ENCODE measurements at places on chromosomes 1 and 21.

DNA sequence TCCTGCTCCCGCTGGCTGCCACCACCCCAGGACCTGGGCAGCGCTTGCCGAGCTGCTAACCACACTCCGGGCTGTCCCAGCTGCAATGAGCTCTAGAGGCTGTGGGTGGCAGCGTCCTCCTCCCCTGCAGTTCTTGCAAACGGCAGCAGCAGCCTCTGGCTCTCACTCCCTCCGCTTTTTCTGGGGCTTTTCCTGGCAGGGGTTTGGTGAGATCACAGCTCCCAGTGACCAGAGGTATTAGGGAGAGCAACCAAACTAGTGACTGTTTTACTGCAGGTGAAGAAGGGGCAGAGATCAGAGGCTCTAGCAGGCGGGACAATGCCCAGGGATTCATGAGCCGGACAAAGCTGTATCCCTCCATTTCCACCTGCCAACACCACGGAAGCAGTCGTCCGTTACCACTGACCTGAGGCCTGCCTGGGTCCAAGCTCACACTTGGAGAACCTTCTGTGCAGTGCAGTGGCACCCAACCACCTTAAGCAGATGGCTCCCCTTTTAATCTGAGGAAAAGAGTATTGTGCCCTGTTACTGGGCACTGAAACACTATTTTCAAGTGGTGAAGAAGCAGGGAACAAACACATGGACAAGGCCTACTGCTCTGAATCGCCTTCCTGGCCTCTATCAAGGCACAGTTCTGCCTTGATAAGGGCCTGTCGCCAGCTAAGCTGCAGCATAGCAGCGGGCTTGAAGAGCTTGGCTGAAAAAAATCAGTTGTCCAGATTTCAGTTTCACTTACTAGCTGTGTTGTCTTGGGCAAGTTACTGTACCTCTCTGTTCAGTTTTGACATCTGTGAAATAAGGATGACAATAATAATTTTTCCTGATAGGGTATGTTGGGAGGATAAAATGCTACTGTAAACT lies at the start of gene F5:
TSS of gene F5 (minus strand) at position 87 of the 861 bp plus-strand sequence. CDS start 95 bp downstream, outside the sequence.
- DNase-seq = peak; percentile 74

DNA sequence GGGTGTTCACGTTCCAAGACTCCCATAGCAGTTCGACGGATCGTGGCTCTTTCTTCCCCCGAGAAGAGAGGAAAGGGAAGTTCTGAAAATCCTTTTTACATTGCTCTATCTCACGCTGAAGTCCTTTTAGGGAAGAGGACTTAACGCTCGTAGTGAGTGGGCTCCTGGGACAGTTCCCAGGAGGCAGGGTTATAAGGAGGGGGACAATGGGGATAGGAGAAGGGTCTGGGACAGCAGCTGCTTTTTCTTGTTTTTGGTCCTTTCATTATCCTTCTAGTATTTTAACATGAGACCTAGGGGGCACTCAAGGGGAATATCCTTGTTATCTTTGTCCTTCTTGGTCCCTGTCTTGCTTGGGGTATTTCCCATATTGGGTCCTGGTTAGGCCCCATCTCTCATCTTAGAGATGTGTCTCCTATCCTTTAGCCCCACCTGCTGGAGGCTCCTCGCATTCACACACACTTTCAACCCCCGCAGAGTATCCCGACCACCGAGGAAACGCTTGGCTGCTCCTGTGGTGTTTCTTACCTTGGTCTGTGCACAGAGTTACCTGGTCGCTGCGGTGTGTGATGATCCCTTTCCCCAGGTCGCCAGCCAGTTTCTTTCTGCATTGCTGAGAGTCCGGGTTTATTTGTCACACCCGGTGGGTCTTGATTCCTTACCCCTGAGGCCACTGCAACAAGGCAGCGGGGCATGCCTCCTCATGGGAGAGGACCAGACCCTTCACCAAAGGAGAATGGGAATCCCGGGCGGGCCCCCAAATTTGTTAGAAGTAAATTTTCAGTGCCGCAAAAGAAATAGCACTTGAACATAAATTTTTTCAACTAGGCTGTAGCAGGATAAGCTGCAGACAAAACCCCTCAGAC lies 29.7 kb downstream of the SCCPDH start:
- peak; percentile 88 for DNase-seq

DNA sequence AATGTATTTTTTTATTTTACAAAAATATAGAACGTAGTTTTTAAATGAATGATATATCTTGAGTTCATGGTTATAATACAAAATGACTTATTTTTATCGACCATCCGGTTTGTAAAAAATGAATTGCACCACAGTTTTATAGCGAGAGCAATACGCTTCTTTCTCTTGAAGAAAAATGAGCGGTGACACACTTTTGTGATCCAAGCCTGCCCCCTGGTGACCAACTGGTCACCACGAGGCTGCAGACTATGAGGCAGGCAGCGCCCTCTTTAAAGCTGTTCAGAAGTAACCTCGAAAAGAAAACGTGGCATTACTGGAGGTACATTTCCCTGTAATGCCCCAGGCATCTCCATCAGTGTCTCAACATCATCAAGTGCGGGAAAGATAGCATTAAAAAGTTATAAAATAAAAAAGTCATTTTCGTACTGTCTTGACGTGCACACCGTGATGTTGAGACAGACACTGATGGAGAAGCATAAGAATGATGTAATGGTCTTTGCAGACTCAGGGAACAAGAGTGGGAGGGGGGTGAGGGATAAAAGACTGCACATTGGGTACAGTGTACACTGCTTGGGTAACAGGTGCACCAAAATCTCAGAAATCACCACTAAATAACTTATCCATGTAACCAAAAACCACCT lies 734.2 kb upstream of the ADAMTS5 start:
- peak; percentile 82 for DNase-seq

DNA sequence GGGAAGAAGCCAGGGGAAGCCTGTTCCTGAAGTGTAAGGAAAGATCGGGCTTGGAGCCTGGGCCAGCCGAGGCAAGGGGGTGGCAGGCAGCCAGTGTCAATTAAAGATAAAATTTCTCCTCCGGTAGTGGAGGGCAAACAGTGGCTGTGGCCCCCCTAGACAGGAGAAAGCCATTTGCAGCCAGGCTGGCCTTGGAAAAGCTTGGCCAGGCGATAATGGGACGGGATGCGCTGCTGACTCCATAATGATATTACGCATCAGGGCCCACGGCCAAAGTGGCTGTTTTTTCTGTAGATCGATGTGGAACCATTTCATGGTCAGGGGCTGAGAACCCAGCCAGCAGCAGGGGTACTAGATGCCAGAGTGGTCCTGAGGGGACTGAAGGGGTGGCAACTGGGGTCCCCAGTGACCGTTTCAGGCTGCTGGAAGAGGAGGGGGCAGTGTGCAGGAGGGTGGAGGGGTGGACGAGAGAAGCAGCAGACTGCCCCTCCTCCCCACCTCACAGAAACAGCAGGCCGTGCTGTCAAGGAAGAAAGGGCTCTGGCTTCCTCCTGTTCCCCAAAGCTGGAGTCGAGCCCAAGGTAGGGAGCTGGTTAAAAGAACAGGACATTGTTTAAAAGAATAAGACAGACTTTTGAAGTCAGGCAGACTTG lies 25.2 kb downstream of the KCNC4 start:
- no peak for DNase-seq

DNA sequence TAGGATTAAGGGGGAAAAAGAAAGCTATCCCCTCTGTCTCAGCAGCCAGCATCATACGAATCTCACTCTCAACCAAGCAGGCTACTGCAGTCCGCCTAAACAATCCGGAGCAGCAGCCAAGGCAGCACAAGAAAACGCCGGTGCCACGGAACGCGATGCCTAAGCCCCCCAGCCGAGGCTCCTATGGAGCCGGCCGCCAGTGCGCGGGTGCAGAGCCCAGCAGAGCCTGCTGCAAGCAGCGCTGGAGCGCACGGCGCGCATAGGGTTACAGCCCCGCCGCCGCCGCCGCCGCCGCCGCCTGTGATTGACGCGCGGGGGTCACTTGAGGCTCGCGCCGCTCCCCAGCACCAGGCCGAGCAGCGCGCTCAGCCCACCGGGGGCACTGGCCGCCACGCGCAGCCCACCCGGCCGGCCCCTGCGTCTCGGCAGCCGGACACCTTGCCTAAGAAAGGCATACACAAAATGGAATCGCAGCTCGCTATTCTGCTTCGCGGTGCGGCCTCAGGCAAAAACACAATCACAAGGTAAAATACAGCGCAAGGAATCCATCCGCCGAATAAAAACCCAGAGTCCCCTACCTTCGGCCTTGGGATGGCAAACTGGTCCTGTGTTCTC lies 780 bp downstream of the HIVEP3 start:
- DNase-seq = peak; percentile 59

- no peak for DNase-seq
Observed at GRCh38 chr1:20848162-20848561, 61.1 kb upstream of the HP1BP3 start.

GRCh38 chr1:237367758-237368157 lies 325.8 kb downstream of the RYR2 start:
- no peak for DNase-seq

- no peak for DNase-seq
Observed at GRCh38 chr1:43363283-43363934, 4.4 kb downstream of the ELOVL1 start.

GRCh38 chr1:41918450-41919043 lies at the start of gene HIVEP3:
TSS of gene HIVEP3 (minus strand) at chr1:41918922.
- DNase-seq = peak; percentile 23

GRCh38 chr1:192730198-192730597 lies 78.6 kb upstream of the RGS2 start:
- DNase-seq = no peak
